ENCODE measurements at places on chromosomes 3 and 15. TPM values are rescaled to one million over a fixed set of nuclear protein-coding genes. Genes with fewer than 3 reads are reported as not detected.

Gene ALDH1A3
- total RNA-seq: 13.9 TPM

Gene ACTRT3
- total RNA-seq: 2.6 TPM

DNA sequence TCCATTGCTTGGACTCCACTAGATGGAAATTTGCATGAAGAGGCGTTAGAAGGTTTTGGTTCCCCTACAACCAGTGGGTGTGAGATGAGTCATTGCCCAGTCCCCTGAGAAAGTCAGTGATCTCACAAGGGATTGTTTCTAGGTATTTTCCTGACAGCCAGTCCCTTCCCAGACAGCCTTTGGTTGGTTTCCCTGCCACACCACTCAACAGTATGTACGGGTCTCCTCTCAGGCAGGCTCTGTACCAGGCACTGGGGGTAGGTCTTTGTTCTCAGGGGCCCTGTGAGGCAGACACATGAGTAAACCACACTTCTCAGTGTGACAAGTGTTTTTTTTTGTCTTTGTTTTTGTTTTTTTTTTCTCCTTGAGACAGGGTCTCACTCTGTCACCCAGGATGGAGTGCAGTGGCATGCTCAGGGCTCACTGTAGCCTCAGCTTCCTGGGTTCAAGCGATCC is 4.0 kb downstream of the LAMP3 start:
- H3K27me3 ChIP-seq: peaks cover 10% of the 10 kb centered on the region
- no peak overlapping the region for H3K4me3 ChIP-seq
- no peak overlapping the region for H3K27ac ChIP-seq
- no peak for DNase-seq
- H3K36me3 ChIP-seq: no peaks in the 10 kb centered on the region
- H3K4me1 ChIP-seq: peaks cover 3% of the 10 kb centered on the region

GRCh38 chr3:127784865-127785710 is 37.2 kb downstream of the MGLL start:
- H3K27ac ChIP-seq: no peak overlapping the region
- H3K4me3 ChIP-seq: no peak overlapping the region
- no peak for DNase-seq
- H3K27me3 ChIP-seq: peaks cover 7% of the 10 kb centered on the region
